ENCODE measurements at places on chromosomes 12 and 14.

GRCh38 chr14:99262977-99263448, 9.0 kb downstream of the BCL11B start:
- DNase-seq, result no peak

GRCh38 chr14:65237941-65238340, 135.6 kb upstream of the MAX start:
- DNase-seq, result no peak

DNA sequence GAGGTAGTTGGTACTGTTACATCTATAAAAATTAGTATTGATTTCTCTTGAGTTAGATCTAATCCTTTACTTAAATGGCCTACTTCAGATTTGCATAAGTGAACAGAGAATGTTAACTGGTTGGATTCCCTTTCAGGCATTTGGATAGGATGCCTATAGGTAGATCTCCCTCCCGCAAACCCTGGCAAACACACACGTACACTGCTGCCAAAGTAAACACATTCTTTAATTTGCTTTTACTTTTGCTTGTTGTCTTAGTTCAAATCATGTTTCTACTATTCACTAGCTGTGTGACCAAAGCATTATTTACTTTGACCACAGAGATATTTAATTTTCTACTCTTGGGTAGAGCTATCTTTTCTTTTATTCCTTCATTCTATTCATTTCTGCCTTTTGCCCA, 936.1 kb upstream of the FBXO33 start:
- no peak for DNase-seq

- no peak for DNase-seq
Observed at GRCh38 chr14:65940056-65940735, 527.7 kb downstream of the FUT8 start.

GRCh38 chr12:47946413-47947323, 16.7 kb upstream of the TMEM106C start:
- DNase-seq, result no peak

GRCh38 chr12:109263439-109263838, 45.6 kb downstream of the FOXN4 start:
- no peak for DNase-seq

DNA sequence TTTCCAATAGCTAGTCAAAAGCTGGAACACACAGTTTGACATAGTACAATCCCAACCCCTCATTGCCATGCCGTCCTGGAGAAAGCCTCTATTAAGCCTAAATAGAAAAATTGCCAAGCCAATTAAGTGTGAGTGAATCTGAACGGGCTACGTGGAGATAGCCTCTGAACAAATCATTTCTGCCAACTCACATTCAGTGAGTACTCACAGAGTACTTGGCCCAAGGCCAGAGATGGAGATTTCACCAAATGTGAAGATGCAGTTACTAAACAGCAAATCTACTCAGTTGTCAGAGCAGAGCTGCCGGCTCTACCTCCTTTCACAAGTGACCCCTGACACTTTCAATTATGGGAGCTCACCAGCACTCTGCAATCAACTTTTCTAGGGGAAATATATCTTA, 350.0 kb downstream of the GALC start:
- DNase-seq, result no peak

- DNase-seq, result no peak
Observed at GRCh38 chr12:110373425-110373824, 30.1 kb downstream of the ANAPC7 start.

DNA sequence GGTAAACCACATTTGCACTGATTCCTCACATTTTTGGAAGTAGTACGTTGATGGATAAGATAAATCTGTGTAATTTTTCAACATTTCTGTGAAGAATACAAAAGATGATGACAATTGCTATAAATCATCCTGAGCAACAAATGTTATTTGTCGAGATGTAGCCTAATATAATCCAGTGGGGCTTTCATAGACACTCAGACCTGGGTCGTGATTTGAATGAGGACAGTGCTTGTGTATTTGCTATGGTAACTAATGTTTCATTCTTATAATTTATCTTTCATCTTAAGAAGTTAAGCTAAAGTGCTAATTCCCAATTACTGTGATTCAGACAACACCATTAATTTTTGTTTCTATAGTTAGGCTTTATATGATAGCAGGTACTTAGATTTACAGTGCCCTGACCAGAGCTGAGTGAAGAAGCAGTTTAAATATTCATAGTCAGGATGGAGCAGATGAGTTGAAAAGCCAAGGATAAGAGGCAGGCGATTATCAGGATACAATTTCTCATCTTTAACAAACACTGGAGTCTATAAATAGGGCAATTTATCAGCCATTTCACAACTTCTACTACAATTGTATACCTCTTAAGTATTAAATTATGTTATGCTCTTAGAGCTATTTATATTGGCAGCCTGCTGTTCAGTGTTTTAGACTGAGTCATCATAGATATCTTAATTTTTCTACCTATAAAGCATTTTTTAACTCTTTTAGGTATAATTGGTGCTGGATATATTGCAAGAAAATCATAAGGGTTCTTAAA, 359.9 kb downstream of the TRHDE start:
- DNase-seq, result no peak

DNA sequence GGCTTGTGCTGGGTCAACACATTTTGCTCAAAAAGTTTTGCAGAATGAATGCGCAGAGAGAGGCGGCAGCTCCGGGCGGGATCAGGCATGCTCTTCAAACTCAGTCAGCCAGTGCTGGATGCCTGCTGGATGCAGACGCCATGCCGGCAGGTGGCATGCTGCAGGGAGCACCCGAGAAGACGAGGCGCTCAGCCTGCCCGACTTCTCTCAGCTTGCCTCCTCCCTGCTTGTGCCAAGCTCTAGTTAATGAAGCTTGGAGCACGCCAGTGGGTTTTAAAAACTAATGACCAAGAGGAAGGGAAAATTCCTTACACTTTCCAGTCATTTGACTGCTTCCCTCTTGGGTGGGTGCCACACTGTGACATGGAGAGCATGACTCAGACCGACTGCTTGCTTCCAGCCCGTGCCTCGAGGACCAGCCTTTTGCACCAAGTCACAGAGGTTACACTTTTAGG, 39.8 kb downstream of the SLC24A4 start:
- no peak for DNase-seq

DNA sequence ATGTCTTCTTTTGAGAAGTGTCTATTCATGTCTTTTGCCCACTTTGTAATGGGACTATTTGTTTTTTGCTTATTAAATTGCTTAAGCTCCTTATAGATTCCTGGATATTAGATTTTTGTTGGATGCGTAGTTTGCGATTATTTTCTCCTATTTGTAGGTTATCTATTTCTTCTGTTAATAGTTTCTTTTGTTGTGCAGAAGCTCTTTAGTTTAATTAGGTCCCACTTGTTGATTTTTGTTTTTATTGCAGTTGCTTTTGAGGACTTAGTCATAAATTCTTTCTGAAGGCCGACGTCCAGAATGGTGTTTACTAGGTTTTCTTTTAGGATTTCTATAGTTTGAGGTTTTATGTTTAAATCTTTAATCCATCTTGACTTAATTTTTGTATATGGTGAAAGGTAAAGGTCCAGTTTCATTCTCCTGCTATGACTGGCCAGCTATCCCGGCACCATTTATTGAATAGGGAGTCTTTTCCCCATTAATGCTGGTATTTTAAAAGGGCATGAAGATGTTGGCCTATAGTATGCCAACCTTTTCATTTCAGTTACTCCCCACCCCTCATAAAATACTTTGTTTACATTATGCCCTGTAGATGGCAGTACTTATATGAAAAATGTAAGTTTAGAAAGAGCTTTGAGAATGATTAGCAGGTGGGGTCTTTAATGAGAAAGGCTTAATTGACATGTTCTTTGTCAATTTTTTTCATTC, 62.9 kb upstream of the PSMA6 start:
- no peak for DNase-seq

Measured in activated naive CD4-positive, alpha-beta T cell (primary cell).